ENCODE measurements at places on chromosomes 3 and 15. TPM values are rescaled to one million over a fixed set of nuclear protein-coding genes. Genes with fewer than 3 reads are reported as not detected.

PRR23E gene
- total RNA-seq, result not detected

TIGIT gene
- total RNA-seq, result not detected

FBXL22 gene
- total RNA-seq, result 0.19 TPM

AGBL1 gene
- not detected for total RNA-seq

LRRFIP2 gene
- 57.2 TPM for total RNA-seq

LMAN1L gene
- total RNA-seq, result not detected

PLS1 gene
- total RNA-seq, result 13.7 TPM

CHRM5 gene
- not detected for total RNA-seq

ZPLD1 gene
- 0.08 TPM for total RNA-seq

All from A549 treated with RU486 at 1 μM for 4 hours (cell line).